NK-92 treated with Interleukin-12 subunit alpha and Interleukin-12 subunit beta, amount 100 ng/mL, for 24 hours (cell line): ENCODE measurements at places on chromosomes 3 and 15.

- DNase-seq = no peak
Observed at GRCh38 chr3:97350971-97351370, 413.6 kb upstream of the ARL6 start.

GRCh38 chr15:59993950-59994401 lies 10.1 kb upstream of the FOXB1 start:
- no peak for DNase-seq

- no peak for DNase-seq
Observed at GRCh38 chr3:47410801-47411646, 30.2 kb downstream of the PTPN23 start.

- DNase-seq = no peak
Observed at GRCh38 chr3:32459450-32459849, 43.2 kb downstream of the CMTM6 start.

- DNase-seq = no peak
Observed at GRCh38 chr3:99576904-99577559, 61.4 kb upstream of the COL8A1 start.

DNA sequence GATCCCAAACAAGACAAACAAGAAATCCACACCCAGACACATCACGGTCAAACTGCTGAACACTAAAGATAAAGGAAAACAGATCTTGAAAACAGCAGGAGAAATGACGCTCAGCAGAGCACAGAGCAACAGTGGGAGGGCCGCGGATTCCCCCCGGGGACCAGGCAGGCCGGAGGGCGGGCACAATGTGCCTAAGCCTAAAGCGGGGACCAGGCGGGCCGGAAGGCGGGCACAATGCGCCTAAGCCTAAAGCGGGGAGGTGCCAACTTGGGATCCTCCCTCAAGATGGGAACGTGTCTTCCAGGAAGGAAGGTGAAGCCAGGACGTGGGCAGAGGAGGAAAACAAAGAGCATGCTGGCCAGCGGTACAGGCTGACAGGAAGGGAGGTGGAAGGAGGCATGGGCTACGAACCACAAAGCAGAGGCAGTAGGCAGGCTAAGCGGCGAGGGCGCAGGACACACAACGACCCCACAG lies 31.1 kb downstream of the CYFIP1 start:
- no peak for DNase-seq

GRCh38 chr3:132317229-132317948 lies at the start of gene ACP3:
Gene ACP3, plus strand, starts transcription at chr3:132317407. Its CDS starts 50 bp downstream, at chr3:132317457.
- DNase-seq = no peak

DNA sequence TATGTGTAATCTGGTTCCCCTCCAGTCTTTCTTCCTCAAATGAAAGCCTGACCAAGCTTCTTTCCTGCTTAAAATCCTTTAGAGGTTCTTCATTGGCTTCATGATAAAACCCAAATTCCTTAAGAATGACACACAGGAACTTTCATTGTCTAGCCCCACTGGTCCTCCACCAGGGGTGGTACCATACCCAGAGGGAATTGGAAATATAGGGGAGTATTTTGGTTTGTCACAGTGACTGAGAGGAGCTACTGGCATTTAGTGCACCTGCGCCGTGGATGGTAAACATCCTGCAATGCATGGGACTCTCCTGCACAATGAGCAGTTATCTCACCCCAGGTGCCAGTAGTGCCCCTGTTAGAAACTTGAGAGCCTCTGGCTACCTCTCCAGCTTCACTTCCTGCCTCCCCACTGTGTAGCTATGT lies 10.8 kb downstream of the ZWILCH start:
- no peak for DNase-seq

DNA sequence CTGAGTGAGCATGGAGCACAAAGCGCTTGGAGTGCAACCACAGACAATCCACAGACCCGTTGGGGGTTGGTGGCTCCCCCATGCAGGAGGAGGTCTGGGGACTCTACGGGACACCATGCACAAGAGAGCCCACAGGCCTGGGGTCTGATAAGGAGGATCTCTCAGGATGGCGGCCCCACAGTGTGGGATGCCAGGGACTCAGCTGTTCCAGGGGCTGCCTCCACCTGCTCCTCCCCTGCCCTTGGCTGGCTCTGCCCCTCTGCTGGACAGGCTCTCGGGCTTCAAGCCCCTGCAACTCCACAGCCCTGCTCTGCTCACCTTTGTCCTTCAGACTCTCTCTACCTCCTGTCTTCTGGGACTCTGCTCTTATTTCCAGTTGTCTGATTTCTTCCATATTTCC lies 184.5 kb upstream of the CHRNA7 start:
- DNase-seq = no peak

GRCh38 chr3:132843851-132844553 lies 121.8 kb upstream of the NPHP3 start:
- DNase-seq = no peak
